SJSA1 (cell line): ENCODE measurements at places on chromosomes 7 and 10. TPM values are rescaled to one million over a fixed set of nuclear protein-coding genes. Genes with fewer than 3 reads are reported as not detected.
A peak's percentile ranks its signal among the peaks of the same experiment; 100 is the strongest.

GRCh38 chr7:29921404-29922010 is 68.1 kb downstream of the SCRN1 start:
- peaks cover 59% of the 10 kb centered on the region for H3K36me3 ChIP-seq
- H3K27ac ChIP-seq: no peak overlapping the region
- H3K4me3 ChIP-seq: no peak overlapping the region
- no peaks in the 10 kb centered on the region for H3K4me1 ChIP-seq
- DNase-seq: peak; percentile 57
- no peaks in the 10 kb centered on the region for H3K27me3 ChIP-seq

DNA sequence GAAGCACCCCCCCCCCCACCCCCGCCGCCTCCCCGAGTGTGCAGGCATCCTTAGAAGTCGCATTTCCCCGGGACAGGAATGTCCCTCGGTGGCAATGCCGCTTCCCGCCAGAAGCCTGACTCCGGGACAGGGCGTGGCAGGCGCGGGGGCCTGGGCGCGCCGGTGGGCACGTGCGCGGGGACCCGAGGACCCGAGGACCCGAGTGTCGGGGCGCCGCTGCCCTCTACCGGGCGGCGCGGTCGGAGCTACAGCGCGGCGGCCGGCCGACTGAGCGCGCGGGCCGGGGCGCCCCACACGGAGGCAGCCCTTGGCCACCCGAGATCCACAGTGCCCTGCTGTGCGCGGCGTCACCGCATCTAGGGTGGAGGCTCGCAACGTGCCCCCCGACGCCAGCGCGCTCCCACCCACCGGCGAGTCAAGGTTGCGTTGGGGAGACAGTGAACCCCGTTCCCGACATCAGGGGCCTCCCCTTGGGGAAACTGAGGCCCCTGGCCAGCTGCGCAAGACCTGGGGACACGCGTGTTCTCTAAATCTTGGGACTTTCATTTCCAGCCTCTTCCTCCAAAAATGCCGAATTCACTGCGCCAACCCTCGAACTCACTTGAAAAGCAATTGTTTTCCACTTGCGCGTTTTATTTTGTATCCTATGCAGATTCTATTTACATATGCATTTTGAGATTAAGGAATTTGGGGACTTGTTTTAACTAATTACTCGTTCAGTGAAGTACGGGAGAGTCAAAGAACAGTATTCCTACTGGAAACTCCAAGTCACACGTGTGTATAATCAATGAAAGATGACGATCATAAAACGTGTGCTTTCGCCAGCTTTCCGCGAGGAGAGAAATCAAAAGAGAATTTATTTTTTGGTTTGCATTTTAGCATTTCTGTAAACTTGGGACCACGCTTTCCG is 3.1 kb upstream of the CUX1 start:
- peak overlapping the region; percentile 90 for H3K4me3 ChIP-seq
- 0 out of 2 replicates have a peak overlapping the region, but pooled peaks have one; percentile 23 for H3K27ac ChIP-seq
- peaks cover 5% of the 10 kb centered on the region for H3K36me3 ChIP-seq
- peaks cover 31% of the 10 kb centered on the region for H3K4me1 ChIP-seq

- peak overlapping the region; percentile 77 for H3K27ac ChIP-seq
- H3K27me3 ChIP-seq: no peaks in the 10 kb centered on the region
- DNase-seq: peak; percentile 62
- no peak overlapping the region for H3K4me3 ChIP-seq
- H3K4me1 ChIP-seq: peaks cover 25% of the 10 kb centered on the region
- H3K36me3 ChIP-seq: no peaks in the 10 kb centered on the region
Observed at GRCh38 chr10:30862486-30862885, 169.2 kb downstream of the ZNF438 start.

GRCh38 chr7:47419471-47419870 is 162.4 kb downstream of the TNS3 start:
- peaks cover 4% of the 10 kb centered on the region; the same call in 1 of the 2 replicates for H3K4me1 ChIP-seq
- H3K36me3 ChIP-seq: peaks cover 93% of the 10 kb centered on the region
- no peak for DNase-seq
- no peak overlapping the region for H3K27ac ChIP-seq
- H3K27me3 ChIP-seq: no peaks in the 10 kb centered on the region
- no peak overlapping the region for H3K4me3 ChIP-seq

DNA sequence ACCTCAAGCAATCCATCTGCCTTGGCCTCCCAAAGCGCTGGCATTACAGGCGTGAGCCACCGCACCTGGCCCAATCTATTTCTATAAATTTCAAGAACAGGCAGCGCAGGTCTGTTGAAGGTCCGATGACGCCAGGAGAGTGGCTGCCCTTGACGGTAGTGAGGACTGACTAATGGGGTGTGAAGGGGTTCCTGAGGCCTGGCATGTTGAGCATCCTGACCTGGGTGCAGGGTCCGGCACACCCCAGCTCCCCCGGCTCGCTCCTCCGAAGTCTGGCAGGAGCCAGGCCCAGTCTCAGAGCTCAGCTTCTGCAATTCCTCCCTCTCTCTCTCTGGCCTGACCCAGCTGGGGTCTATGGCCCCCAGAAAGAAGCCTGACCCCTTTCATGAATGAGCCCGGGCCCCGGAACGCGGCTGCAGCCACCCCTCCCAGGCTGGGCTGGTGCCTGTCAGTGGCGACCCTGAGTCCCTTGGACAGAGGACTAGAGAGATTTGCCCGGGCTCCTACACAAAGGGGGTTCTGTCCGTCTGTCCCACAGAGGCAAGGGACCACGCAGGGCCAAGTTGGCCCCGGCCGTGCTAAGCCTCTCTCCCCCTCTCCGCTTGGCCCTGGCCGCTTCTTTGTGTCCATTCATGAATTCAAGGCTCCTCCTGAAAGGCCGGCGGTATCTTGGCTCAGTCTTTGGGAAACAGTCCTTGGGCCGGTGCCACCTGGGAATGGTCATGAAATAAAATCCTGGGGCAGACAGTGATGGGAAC is 18.8 kb downstream of the MMD2 start:
- no peaks in the 10 kb centered on the region for H3K4me1 ChIP-seq
- H3K27ac ChIP-seq: no peak overlapping the region
- peaks cover 6% of the 10 kb centered on the region; the same call in 1 of the 2 replicates for H3K27me3 ChIP-seq
- H3K36me3 ChIP-seq: no peaks in the 10 kb centered on the region
- H3K4me3 ChIP-seq: no peak overlapping the region
- DNase-seq: no peak

DNA sequence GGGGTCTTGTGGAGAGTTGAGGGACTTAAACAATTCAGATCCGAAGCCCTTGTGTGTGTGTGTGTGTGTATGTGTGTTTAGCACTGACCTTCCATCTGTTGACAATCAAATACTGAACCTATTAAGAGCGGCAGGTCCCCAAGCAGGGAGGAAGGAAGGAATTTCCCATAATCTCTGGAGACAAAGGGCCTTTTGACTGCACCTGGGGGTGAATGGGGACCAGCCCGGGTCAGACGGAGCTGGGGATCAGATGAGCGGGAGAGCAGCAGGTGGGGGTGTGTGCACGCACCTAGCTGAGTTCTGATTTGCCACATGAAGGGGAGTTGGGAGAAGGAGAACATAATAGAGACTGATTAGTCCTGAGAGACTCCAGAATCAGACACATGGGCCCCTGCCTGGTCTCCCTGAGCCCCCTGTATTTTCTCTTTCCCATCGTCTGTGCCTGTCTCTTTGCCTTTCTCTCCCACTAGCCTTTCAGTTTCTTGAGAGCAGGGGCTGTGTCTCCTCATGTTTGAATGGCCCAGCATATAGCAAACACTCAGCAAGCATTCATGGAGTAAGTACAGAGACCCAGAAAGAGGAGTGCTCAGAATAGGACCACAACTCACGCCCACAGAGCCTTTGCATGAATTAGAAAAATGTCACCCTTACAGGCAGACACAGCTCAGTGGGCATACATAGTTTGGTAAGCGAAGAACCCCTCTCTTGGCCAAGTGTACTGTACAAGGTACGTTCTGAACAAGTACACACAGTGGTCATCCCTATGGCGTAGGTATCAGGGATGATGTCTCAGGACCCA is 288.3 kb upstream of the HABP2 start:
- H3K27ac ChIP-seq: no peak overlapping the region
- no peak overlapping the region for H3K4me3 ChIP-seq
- peaks cover 11% of the 10 kb centered on the region for H3K4me1 ChIP-seq
- no peak for DNase-seq
- no peaks in the 10 kb centered on the region for H3K27me3 ChIP-seq

DNA sequence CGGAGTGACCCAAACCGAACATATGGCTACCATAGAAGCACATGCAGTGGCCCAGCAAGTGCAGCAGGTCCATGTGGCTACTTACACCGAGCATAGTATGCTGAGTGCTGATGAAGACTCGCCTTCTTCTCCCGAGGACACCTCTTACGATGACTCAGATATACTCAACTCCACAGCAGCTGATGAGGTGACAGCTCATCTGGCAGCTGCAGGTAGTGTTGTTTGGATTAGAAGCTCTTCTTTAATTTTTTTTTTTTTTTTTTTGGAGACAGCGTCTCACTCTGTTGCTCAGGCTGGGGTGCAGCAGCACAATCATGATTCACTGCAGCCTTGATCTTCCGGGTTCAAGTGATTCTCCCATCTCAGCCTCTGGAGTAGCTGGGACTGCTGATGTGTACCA is 45.8 kb downstream of the NRF1 start:
- H3K27ac ChIP-seq: no peak overlapping the region
- H3K4me1 ChIP-seq: no peaks in the 10 kb centered on the region
- H3K27me3 ChIP-seq: no peaks in the 10 kb centered on the region
- no peak for DNase-seq
- no peak overlapping the region for H3K4me3 ChIP-seq

DNA sequence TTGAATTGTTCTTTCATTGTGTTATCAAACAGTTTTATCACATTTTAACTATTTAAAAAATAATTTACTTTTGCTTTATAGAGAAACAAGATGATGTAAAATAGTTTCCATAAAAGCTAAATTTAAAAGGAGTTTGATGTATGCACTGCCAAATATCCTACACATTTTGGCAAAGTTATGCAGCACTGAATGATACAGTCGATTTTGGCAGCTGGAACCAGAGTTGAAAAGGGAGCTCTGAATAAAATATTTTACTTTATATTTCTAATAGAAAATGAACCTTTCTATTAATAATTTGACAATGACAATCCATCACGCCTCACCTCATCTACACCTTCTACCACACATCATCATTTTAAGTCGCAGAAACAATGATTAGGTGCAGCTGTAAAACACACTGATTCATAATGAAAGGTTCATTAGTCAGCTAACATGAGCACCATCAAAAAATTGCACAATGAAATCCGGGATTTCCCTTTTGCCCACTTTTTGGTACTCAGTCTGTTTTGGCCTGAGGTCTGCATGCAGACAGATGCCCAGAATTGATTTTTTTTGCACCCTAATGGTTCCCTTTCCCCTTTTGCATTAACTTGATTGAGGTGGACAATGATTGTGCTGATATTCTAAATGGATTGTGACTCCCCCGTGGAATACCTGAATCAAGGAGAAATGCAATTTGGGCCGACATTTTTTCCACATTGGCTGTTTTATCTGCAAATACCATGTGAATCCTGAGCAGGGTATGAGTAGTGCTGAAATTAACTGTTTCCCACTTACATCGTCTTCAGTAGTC is 105.8 kb downstream of the THSD7A start:
- H3K27me3 ChIP-seq: no peaks in the 10 kb centered on the region
- no peak overlapping the region for H3K27ac ChIP-seq
- H3K4me1 ChIP-seq: no peaks in the 10 kb centered on the region
- H3K36me3 ChIP-seq: no peaks in the 10 kb centered on the region

DNA sequence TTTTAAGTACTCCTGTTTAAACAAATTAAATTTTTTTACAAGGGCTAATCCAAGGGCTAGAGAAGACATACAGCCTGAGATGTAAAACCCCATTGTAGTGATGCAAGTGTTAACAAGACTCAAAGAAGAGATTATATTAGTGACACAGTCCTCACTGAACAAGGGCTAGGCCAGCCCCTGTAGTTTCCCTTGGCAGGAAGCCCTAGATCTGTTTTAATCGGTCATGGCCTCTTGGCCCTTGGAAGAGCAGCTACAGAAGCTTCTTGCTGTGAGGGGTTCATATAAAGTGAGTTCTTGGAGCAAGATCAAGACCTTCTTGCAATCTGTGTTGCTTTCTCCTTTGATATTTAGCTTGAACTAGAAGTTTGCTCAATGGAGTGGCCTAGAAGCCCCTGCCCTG is 1339.4 kb downstream of the XPNPEP1 start:
- H3K27ac ChIP-seq: no peak overlapping the region
- no peak overlapping the region for H3K4me3 ChIP-seq
- no peaks in the 10 kb centered on the region for H3K4me1 ChIP-seq
- no peaks in the 10 kb centered on the region for H3K36me3 ChIP-seq

- no peak overlapping the region for H3K4me3 ChIP-seq
- H3K4me1 ChIP-seq: no peaks in the 10 kb centered on the region
- H3K36me3 ChIP-seq: no peaks in the 10 kb centered on the region
- DNase-seq: no peak
- no peak overlapping the region for H3K27ac ChIP-seq
Observed at GRCh38 chr7:95583834-95584621, 12.3 kb downstream of the PDK4 start.

DNA sequence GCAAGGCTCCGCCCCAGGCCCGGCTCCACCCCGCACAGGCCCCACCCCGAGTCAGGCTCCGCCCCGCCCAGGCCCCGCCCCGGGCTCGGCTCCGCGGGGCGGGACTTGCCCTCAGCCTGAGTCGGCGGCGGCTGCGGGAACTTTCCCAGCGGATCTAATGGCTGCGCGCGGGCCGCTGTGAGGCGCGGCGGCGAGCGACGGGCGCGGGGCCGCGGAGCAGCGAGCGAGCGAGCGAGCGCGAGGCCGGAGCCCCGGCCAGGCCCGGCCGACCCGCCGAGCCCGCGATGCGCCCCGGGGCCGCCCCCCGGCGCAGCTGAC is at the start of gene INPP5A:
INPP5A (plus strand) TSS at position 104 of the 318 bp plus-strand sequence. CDS start 310 bp downstream, outside the sequence.
- peaks cover 61% of the 10 kb centered on the region for H3K4me1 ChIP-seq
- no peak for DNase-seq
- H3K27me3 ChIP-seq: no peaks in the 10 kb centered on the region
- H3K27ac ChIP-seq: peak within 1 kb of the TSS; percentile 43
- H3K4me3 ChIP-seq: peak within 1 kb of the TSS; percentile 78
- peaks cover 8% of the 10 kb centered on the region; the same call in 1 of the 2 replicates for H3K36me3 ChIP-seq

GRCh38 chr10:120612756-120613155 is 155.7 kb downstream of the PLPP4 start:
- H3K4me1 ChIP-seq: peaks cover 7% of the 10 kb centered on the region
- H3K36me3 ChIP-seq: no peaks in the 10 kb centered on the region
- no peak overlapping the region for H3K4me3 ChIP-seq
- no peaks in the 10 kb centered on the region; the same call in 1 of the 2 replicates for H3K27me3 ChIP-seq
- DNase-seq: no peak
- no peak overlapping the region for H3K27ac ChIP-seq

DNA sequence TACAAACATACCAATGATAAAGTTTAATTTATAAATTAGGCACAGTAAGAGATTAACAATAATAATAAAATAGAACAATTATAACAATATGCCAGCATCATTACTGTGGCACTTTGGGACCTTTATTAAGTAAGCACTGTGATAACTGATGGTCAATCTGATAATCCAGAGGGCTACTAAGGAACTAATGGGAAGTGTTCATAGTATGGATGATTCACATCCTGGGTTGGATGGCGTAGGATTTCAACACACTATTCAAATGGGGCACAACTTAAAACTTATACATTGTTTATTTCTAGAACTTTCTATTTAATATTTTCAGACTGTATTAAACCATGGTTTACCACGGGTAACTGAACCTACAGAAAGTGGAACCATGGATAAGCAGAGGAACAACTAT is 90.8 kb downstream of the KIF20B start:
- H3K4me1 ChIP-seq: no peaks in the 10 kb centered on the region
- no peaks in the 10 kb centered on the region for H3K36me3 ChIP-seq
- no peak overlapping the region for H3K4me3 ChIP-seq
- H3K27me3 ChIP-seq: no peaks in the 10 kb centered on the region
- no peak for DNase-seq
- H3K27ac ChIP-seq: no peak overlapping the region

KCND2 gene
- total RNA-seq: not detected in 2 replicates

CTAGE15 gene
- 0.13 and 0.22 TPM in 2 replicates for total RNA-seq

AGMO gene
- not detected in 2 replicates for total RNA-seq

OR9A2 gene
- not detected in 2 replicates for total RNA-seq

TAS2R3 gene
- 0.18 TPM in 1 of 2 replicates, not detected in the other for total RNA-seq

NOM1 gene
- total RNA-seq: 14.8 and 17.3 TPM in 2 replicates

TPST1 gene
- 50.0 and 51.0 TPM in 2 replicates for total RNA-seq

HGF gene
- total RNA-seq: 0.08 TPM in 1 of 2 replicates, not detected in the other
